ENCODE measurements at places on chromosomes 4 and X.

- no peak for DNase-seq
These were observed 827.7 kb downstream of the FSTL5 start for GRCh38 chr4:161336016-161336530.

DNA sequence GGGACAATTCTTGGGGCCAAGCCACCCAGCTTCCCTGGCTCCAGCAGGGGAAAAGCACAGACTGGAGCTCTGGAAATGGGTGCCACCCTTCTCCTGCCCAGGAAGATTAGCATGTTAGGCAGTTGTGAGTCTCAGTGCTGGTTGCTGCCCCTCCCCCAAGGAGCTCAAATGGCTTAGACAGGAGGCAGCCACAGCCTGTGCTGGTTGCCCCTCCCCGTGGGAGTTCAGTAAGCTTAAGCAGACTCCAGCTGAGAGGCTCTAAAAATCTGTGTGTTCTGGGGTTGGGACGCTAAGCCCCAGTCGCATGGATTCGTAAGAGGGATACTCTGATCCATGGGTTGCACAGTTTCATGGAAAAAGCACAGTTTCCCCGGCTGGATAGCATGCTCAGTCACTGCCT is 92.7 kb upstream of the NDST3 start:
- no peak for DNase-seq

- DNase-seq: no peak
These were observed 516.8 kb upstream of the ADGRL3 start for GRCh38 chr4:60683357-60683756.

DNA sequence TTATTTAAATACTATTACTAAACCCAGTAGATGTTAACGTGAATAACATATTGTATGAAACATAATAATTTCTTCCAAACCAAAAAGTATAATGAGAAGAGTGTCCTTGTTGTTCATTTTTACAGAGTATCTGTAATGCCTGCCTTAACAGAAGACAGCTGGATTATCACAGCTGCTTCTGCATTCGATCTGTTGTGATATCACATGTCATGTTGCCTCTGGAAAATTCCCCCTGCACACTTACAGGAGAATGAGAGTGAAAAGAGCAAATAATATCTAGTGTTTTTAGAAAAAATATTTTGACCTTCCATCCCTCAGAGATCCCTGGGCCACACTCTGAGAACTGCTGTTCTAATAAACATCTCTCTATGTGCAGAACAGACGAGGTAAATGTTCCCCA is 240.1 kb upstream of the NOCT start:
- no peak for DNase-seq

GRCh38 chr4:114811564-114812301 is 213.1 kb downstream of the UGT8 start:
- no peak for DNase-seq

DNA sequence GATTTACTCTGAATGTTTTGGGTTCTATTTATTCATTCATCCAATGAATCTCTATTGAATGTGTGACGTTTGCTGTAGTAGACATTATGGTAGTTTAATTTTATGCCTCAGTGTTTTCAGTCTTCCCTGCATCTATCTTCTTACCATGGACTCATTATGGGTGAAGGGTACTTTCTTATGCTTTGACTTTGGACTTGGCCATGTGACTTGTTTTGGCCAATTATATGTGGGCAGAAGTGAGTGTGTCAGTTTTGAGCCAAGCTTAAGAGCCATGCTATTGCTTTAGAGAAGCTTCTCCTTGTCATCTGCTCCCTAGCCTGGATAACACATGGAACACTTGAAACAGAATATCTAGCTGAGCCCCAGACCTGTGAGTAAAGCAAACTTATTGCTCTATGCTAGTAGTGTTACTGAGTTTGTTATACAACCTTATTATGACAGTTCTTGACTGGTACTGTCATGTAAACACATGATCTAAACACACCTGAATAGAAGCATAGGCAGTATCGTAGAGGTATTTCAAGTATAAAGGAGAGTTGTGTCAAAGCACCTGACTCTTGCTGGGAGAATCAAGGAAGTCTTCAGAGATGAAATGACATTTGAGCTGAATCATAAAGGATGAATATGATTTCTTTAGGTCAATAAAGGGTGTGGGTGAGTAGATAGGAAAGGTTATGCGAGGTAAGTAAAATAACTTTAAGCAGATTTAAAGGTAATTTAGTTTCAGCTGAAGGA is 128.4 kb downstream of the NAA11 start:
- no peak for DNase-seq

DNA sequence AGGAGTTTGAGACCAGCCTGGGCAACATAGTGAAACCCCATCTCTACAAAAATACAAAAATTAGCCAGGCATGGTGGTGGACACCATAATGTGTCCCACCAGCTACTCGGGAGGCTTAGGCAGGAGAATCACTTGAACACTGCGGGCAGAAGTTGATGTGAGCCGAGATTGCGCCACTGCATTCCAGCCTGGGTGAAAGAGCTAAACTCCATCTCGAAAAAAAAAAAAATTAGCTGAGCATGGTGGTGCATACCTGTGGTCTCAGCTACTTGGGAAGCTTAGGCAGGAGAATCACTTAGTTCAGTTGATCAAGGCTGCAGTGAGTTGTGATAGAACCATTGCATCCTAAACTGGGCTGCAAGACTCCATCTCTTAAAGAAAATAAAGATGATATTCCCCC is 91.2 kb downstream of the PLS3 start:
- no peak for DNase-seq

DNA sequence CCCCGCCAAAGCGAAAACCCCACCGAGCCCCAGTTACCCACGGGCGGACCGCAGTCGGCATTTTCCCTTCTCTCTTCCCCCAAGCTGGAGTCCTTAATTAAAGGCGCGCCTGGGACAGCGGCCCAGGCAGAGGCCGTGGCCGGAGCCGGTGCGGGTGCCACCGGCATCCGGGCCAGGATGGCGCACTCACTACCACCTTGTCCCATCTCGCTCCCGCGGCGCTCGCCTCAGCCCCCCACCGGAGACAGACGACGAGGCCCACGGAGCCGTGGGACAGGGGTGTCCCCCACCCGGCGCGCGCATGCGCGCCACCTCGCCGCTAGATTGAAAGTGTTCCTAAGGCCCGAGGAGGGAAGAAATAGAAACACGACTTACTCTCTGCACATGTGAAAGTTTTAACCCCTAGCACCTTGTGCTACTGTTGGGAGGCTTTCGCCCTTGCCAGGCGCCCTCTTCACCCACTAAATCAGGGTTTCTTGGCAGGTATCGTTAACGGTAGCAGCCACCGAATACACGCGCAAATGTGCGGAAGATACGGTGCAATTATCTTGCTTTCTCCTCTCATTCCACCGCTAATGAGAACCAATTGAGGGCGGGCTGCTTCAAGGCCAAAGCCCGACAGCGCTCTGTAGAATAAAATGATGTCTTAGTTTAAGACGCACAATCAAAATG is 64.3 kb upstream of the CCDC160 start:
- DNase-seq: no peak

GRCh38 chr4:75513526-75514130 is 575 bp downstream of the RCHY1 start:
- DNase-seq: no peak

DNA sequence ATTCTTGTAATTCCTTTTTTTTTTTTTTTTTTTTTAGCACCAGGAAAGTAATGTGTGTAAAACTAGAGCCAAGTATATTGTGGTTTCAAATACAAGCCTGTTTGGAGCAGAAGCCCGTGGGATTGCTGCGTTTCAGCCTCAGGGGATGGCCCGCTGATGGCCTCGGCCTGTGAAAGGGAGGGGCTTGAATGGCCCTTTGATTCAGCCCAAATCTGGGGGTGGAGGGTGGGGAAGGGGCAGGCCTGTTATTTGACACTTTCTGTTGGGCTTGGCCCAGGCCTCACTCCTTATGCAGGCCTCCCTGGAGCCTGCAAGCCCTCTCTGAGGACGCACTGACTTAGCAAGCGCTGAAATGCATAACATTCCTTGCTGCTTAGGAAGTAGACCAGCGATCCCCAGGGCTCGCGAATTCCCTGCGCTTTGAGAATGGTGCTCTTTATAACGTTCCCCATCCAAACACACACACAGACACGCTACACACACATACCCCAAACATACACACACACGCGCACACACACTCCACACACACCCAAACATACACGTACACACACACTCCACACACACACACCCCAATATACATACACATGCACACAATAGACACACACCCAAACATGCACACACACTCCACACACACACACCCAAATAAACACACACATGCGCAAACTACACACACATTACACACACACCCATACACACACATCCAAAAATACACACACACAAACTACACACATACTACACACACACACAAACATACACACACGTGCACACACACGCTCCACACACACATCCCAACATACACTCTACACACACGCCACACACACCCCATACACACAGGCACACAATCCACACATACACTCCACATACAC is 29.6 kb downstream of the TLR10 start:
- DNase-seq: peak; percentile 54

DNA sequence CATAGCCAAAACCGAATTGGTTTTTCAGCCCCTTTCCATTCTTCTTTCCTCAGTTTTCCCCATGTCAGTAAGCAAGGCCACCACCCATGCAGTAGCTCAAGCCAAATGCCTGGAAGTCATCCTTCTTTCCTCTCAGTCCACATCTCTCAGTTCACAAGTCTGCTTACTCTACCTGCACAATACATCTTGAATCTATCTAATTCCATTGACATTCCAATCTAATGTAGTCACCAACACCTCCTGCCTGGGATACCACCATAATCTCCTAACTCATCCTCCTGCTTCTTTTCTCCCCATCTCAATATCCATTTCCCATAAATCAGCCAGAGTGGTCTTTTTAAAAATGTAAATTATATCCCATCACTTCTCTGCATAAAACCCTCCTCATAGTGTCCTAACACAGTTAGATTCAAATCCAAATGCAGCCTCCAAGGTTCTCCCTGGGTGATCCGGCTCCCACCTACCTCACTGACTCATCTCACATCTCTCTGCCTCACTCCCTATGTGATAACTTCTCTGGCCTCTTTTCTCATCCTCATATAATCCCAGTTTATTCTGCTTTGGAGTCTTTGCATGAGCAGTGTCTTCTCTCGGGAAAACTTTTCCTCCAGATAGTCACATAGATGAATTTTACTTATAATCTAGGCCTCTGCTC is 26.9 kb downstream of the KCNIP4 start:
- no peak for DNase-seq

All from NCI-H1436 treated with DMSO at 0.1 percent for 48 hours (cell line).